Activated T-helper 17 cell treated with anti-CD3 and anti-CD28 coated beads, Interleukin-2, amount 50 U/mL, for 72 hours (primary cell): ENCODE measurements at places on chromosomes 5 and 9. TPM values are rescaled to one million over a fixed set of nuclear protein-coding genes. Genes with fewer than 3 reads are reported as not detected.

- no peak for ATAC-seq
Observed at GRCh38 chr5:41869151-41869723, 988 bp downstream of the OXCT1 start.

GRCh38 chr5:128304791-128305190 is 221.2 kb downstream of the SLC12A2 start:
- ATAC-seq = no peak

GRCh38 chr9:89558948-89559347 is 45.9 kb upstream of the GADD45G start:
- ATAC-seq = no peak

DNA sequence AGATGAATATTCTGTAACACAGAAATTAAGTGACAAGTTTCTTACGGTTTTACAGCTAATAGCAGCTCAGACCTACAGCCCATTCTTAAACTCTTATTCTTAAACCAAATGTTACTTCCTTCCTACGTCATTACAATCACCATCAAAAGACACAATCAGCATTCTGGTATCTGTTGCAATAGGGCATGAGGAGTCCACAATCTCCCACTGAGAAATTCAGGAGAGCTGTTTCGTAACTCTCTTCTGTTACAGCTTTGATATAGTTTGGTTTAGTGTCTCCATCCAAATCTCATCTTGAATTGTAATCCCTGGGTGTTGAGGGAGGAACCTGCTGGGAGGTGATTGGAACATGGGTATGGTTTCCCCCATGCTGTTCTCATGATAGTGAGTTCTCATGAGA is 163.4 kb downstream of the GAS1 start:
- no peak for ATAC-seq

- no peak for ATAC-seq
Observed at GRCh38 chr5:34012791-34013190, 4.9 kb upstream of the AMACR start.

GRCh38 chr9:126635661-126636439 is 22.1 kb downstream of the LMX1B start:
- ATAC-seq = no peak

GRCh38 chr5:176837707-176838115 is 27.4 kb downstream of the UNC5A start:
- ATAC-seq = peak; percentile 59

DNA sequence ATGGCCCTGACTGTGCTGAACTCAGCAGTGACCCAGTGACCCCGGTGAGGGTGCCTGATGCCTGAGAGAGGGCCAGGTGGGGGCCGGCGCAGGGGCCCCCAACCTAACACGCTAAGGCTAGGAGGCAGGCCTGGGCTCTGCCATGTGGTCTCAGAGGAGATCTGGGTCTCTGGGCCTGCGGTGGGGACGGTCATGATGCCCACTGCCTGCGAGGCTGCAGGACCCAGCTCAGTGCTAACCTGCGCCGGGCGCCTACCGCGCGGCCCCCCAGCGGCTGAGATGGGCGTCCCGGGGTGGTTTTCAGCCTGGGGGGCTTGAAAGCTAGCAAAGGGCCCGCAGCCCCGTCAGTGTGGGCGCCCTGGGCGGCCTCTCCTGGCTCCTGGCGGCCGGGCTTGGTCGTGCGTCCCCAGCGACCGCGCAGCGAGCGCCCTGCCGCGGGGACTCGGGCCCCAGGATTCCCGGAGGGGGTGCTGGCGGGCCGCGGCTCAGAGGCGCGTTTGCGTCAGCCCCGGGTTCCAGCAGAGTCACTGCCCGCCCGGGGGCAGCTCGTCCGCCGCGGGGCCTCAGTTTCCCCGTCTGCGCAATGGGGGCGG is 2.5 kb downstream of the EGFL7 start:
- ATAC-seq = peak; percentile 33

- ATAC-seq = no peak
Observed at GRCh38 chr5:137699336-137700281, 36.3 kb downstream of the KLHL3 start.

GRCh38 chr9:72907421-72907820 is 45.4 kb downstream of the ALDH1A1 start:
- ATAC-seq = no peak

GRCh38 chr5:40477856-40478546 is 201.7 kb upstream of the PTGER4 start:
- no peak for ATAC-seq

GRCh38 chr5:124746916-124747790 is 714 bp upstream of the ZNF608 start:
- no peak for ATAC-seq

GRCh38 chr5:140883373-140883772 is 1.4 kb downstream of the PCDHA13 start:
- ATAC-seq = no peak

GRCh38 chr5:170268884-170269283 is 28.7 kb downstream of the LCP2 start:
- ATAC-seq = no peak

DNA sequence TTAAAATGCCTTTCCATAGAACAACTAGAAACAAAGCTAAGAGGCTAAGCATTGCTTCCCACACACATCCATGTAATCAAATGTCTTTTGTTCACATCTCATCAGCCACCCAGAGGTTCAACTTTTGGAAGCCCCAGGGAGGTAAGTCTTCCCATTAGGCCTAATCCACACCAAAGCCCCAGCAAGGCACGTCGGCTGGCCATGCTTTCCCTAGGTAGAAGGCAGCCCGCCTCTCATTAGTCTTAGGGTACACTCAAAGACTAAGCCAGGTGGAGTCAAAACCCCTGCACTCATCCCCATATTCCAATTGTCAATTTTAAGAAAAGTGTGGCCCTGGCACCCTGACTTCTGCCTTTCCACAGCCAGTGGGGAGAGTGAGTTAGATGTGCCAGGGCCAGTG is 87.9 kb downstream of the ATPSCKMT start:
- ATAC-seq = no peak

DNA sequence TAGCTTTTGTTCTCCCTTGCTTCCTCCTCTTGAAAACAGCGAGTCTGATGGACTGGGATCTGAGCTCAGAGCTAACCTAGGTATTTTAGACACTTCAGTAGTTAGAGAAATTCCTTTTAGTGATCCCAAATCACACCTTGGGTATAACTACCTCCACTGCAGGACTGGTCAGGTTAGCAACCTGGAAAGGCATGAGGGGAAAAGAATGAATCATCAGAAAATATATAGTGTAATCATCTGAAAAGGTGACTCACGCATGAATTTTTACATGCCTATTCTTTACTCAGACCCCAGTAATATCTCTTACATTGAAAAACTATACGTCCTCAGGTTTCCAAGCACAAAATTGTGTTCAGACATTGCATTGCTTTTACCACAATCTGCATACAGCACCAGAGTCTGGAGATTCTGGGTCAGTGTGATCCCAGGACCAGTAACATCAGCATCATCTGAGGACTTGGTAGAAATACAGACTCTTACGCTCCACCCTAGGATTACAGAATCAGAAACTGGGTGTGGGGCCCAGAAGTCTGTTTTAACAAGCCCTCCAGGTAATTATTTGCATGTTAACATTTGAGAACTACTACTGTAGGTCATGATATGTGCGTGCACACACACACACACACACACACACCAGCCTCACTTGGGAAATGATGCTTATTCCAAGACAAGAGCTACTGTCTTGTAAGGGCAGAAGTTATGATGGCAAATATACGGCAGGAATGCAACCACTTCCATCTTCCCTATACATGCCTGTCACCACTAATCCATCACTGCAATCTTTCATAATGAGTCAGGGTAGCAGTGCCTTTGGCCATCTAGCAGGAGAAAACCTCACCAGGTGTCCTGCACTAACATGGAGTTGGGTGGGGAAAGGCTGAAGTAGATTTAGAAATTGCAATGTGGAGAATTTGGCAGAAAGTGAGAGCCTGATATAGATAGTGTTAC is 271.6 kb upstream of the MAP3K1 start:
- ATAC-seq = no peak

DNA sequence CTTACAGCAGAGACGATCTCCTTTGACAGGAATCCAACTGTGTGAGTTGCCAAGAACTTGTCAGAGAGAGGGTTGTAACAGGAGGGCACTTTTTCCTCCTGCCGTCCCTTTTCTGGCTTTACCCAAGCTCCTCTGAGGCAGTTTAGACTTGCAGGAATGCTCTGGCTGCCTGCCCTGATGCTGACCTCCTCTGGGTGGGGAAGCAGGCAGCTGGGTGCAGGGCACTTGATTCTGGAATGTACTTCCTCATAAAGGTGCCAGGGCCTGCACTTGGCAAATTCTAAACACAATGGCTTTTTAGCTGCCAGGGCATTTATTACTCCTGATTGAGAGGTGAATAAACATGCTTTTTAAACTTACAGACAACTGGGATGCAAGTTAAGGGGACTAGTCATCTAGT is 190.4 kb downstream of the EPB41L4A start:
- ATAC-seq = no peak

DNA sequence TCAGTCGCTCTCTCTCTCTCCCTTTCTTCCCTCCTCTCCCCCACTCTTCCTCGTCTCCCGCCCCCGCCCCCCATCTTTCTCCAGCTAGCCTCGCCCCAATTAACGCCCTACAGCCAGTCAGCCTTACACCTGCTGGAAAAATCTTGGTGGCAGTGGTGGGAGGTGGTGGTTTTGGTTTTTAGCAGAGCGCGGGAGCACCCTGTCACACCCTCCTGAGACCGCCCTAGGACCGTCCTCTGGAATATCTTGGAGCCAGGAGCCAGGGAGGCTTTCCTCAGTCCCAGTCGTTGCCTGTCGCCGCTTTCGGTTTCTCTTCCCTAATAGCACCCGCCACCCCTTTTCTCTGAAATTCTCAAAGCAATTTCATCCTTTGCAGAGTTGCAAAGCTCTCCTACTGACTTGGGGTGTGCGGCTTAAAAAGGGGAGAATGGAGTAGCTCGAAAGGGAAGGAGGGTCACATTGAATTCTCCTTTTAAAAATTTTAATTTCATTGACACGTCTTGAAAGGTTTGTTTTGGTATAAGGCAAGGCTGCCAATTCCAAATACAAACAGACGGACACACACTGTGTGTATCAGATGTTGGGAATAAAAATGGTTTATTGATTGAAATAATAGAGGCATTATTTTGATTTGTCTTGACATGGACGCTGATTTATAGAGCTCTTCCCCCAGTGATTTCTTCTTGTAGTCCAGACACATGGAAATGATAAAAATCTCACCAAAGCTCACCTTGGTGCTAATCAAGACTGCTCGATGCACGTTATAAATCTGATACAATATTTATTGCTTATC is 301.3 kb downstream of the PARP8 start:
- peak; percentile 21 for ATAC-seq

- no peak for ATAC-seq
Observed at GRCh38 chr9:3804103-3804502, 278.3 kb upstream of the RFX3 start.

GRCh38 chr5:170190436-170191134 is 42.2 kb upstream of the C5orf58 start:
- ATAC-seq = no peak

DNA sequence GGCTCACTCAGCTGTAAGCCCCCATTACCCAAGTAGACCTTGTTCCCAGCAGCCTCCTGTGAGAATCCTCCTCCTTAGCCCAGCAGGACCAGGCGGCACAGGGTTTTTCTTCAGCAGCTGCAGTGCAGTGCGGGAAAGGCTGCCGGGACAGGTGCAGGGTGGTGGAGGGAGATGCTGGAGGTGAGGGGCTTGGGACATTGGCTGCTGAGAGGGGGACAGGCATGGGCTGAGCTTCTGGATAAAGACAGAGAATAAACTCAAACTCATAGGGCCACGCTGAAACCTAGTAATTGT is 174.7 kb downstream of the CACNA1B start:
- ATAC-seq = no peak

DNA sequence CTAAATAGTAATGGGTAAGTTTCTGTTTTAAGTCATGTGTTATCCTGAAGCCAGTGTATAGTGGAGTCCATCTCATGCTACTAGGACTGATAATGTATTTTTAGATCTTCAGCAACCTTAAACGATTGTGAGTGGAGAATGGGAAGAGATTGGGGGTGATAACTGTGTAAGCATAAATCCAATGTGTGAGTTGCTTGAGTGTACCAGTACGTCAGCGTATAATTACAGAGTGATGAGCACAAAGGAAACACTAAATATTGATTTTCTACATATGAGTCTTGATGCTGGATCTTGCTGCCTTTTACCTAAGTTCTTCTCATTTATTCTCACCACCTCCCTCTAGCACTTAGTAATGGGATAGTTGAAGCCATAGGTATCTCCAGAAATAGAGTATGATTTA is 16.3 kb upstream of the IZUMO3 start:
- no peak for ATAC-seq

- no peak for ATAC-seq
Observed at GRCh38 chr9:69215774-69216485, 41.9 kb downstream of the TJP2 start.

DNA sequence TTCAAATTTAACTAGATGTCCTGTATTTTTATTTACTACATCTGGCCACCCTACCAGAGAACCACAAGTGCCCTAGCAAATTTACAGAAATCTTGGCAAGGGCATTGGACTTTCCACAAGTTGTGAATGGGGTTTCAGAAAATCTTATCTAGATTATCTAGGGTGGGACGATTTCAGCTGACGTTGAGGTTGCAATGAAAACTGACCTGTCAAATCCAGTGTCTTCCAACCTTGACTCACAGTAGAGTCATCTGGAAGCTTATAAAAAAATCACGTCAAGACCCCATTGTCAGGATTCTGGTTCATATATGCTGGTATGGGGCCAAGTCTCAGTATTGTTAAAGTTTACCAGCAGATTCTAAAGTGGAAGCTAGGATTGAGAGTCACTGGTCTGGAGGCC is 109.6 kb upstream of the ACTBL2 start:
- ATAC-seq = no peak

DNA sequence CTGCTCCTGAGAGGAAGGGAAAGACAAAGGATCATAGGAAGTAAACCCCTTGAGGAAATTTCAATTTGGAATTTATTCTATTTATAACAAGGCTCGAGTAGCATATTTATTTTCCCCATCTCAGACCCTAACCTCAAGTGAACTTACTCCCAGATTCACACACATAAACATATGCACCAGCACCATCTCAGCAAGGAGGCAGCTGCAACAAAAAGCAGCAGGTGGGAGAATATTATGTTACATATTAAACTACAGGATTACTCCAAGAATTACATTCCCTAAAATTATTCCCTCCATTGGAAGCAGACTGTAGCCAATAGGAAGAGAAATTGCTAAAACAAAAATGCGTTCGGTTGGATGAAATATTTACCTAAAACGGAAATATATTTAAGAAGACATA is 108.4 kb upstream of the PRSS3 start:
- no peak for ATAC-seq

- no peak for ATAC-seq
Observed at GRCh38 chr9:125493384-125493783, 213.6 kb downstream of the MAPKAP1 start.

- ATAC-seq = peak; percentile 79
Observed at GRCh38 chr9:78053627-78054026, 22.0 kb upstream of the GNAQ start.

DNA sequence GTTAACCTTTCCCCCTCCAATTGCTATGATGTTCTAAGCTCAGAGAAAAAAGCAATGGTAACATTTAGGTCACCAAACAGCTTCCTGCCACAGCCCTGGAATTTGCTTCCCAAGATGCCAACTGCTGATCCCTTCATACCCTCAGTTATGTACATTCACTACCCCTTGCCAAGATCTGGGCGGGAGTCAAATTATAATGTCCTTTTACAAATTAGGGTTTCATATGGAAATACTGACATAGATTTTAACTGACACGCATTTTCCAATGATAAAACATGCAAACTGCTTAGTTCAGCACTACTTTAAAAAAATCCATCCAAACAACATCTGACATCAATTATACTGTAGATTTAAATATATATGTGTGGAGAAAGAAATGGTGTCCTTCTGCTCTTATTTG is 5.0 kb downstream of the LOX start:
- ATAC-seq = no peak

Gene GABRA1
- total RNA-seq = not detected

Gene MYOT
- not detected for total RNA-seq

Gene FNIP1
- 30.4 TPM for total RNA-seq

Gene NUTM2G
- total RNA-seq = not detected
